ENCODE measurements at places on chromosomes 6 and 20. TPM values are rescaled to one million over a fixed set of nuclear protein-coding genes. Genes with fewer than 3 reads are reported as not detected.

GRCh38 chr6:33204415-33205190, at the start of gene HSD17B8:
HSD17B8 (plus strand) TSS chr6:33204655; CDS start chr6:33204669, 14 bp downstream.
- H3K27me3 ChIP-seq, result no peaks in the 10 kb centered on the region
- H3K27ac ChIP-seq, result peak within 1 kb of the TSS; percentile 86
- peak within 1 kb of the TSS; percentile 81 for H3K4me3 ChIP-seq
- peak; percentile 96 for DNase-seq
- H3K4me1 ChIP-seq, result peaks cover 59% of the 10 kb centered on the region

DNA sequence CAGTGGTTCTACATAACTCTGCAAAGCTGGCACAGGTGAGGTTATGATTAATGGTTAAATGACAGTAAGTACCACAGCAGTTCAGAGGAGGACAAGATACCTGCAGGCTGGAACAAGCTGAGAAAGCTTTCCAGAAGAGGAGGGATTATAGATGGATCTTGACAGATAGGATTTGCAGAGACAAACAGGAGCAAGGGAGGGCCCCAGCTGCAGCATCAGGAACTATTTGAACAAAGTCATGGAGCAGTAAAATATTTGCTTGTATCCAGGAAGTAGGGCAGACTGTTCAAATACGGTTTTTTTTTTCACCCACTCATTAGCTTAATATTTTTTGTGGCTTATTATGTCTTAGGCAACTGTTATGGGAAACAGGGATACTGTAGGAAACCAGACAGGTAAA, 144.4 kb upstream of the MAN1A1 start:
- H3K4me3 ChIP-seq, result no peak overlapping the region
- H3K27me3 ChIP-seq, result no peaks in the 10 kb centered on the region
- H3K4me1 ChIP-seq, result peaks cover 8% of the 10 kb centered on the region
- no peaks in the 10 kb centered on the region for H3K36me3 ChIP-seq
- no peak for DNase-seq

DNA sequence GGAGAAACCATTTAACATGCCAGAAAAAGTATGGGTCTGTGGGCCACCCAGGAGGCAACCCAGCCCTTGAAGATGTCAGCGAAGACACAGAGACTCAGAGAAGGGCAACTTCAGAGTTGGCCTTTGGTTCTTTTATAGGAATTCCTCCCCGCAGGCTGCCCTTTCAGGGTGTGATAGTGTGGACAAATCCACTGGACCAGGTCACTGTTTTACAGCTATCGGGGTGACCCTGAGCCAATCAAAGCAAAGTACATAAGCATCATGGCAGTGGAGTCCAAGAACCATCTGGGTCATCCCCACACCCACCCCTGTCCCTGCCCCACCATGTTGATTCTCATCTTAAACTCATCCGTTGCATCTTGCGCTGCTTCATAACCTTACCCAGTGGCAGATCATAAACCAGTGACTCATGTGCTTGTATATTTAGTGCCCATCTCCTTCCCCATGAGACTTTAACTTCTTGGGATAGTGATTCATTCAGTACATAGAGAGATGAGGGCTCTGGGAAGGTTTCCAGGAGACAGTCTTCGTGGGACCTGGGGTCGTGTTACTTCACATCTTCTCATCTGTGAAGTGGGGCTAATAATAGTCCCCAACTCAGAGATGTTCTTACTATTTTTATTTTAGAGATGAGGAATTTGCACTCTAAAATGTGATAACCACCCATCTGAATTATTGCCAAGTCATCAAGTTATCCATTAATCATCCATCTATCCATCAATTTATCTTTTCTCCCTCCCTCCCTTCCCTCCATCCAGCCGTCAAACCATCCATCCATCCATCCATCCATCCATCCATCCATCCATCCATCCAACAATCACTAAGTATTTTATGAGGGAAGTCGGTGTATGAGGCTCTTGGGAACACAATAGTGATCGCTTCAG, 51.0 kb downstream of the EDN3 start:
- peaks cover 11% of the 10 kb centered on the region for H3K27me3 ChIP-seq
- DNase-seq, result no peak
- no peak overlapping the region for H3K4me3 ChIP-seq
- H3K36me3 ChIP-seq, result no peaks in the 10 kb centered on the region

The HCK gene
- 10.0 TPM for total RNA-seq

- peaks cover 58% of the 10 kb centered on the region for H3K4me1 ChIP-seq
- peak overlapping the region; percentile 76 for H3K27ac ChIP-seq
- peaks cover 7% of the 10 kb centered on the region for H3K27me3 ChIP-seq
- no peaks in the 10 kb centered on the region for H3K36me3 ChIP-seq
- peak overlapping the region; percentile 88 for H3K4me3 ChIP-seq
Observed at GRCh38 chr6:166624275-166624674, 2.8 kb downstream of the RPS6KA2 start.

DNA sequence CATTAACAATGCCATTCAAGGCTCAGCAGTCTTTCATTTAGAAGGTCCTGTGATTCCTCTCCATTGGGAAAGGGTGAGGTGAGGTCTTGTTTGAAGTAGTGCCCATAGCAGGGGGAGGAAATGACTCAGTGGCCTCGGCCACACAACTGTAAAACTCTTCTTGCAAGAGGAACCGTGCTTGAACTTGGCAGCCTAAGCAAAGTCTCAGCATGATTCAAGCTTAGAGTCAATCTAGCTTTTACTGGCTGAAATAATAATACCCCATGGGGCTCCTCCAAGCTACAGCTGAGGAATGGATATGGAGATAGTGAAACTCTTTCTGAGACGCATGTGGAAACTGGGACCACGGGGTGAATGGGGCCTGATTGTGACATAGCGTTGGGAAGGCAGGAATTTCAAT, 428.2 kb downstream of the BMP2 start:
- no peaks in the 10 kb centered on the region for H3K4me1 ChIP-seq
- no peaks in the 10 kb centered on the region for H3K36me3 ChIP-seq

- no peaks in the 10 kb centered on the region for H3K4me1 ChIP-seq
- H3K4me3 ChIP-seq, result no peak overlapping the region
- H3K27ac ChIP-seq, result no peak overlapping the region
- no peaks in the 10 kb centered on the region for H3K36me3 ChIP-seq
Observed at GRCh38 chr20:51360451-51361201, 181.9 kb downstream of the NFATC2 start.

DNA sequence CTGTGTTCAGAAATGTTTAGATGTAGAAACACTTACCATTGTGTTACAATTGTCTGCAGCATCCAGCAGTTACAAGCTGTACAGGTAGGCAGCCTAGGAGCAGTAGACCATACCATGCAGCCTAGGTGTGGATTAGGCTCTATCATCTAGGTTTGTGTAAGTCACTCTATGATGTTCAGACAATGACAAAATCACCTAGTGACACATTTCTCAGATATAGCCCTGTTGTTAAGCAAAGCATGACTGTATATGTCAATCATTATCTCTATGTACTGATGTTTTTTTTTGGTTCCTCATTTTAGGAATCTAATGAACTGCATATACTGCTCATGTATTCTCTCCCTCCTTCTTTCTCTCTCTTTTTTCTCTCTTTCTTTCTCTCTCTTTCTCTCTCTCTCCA, 22.2 kb downstream of the CST8 start:
- H3K36me3 ChIP-seq, result no peaks in the 10 kb centered on the region
- no peak for DNase-seq
- H3K27ac ChIP-seq, result no peak overlapping the region
- no peak overlapping the region for H3K4me3 ChIP-seq
